Vein endothelial cell (primary cell): ENCODE measurements at places on chromosomes 4 and X. TPM values are rescaled to one million over a fixed set of nuclear protein-coding genes. Genes with fewer than 3 reads are reported as not detected.

MAGEA4 gene
- total RNA-seq, result not detected in 2 replicates

TLR1 gene
- 4.6 and 9.8 TPM in 2 replicates for total RNA-seq

TLR2 gene
- total RNA-seq, result 0.33 and 0.57 TPM in 2 replicates

NHS gene
- under 0.01 and 0.67 TPM in 2 replicates for total RNA-seq

ZFP92 gene
- 0.33 and 0.57 TPM in 2 replicates for total RNA-seq

EGF gene
- under 0.01 and 0.38 TPM in 2 replicates for total RNA-seq

IGSF1 gene
- total RNA-seq, result not detected in 2 replicates

SOD3 gene
- total RNA-seq, result not detected in 2 replicates

ANK2 gene
- 1.3 and 9.4 TPM in 2 replicates for total RNA-seq

SPP1 gene
- total RNA-seq, result 0.10 TPM in 1 of 2 replicates, not detected in the other

MAP3K15 gene
- total RNA-seq, result under 0.01 TPM in 2 replicates

S100G gene
- not detected in 2 replicates for total RNA-seq

ITM2A gene
- 11.8 and 31.5 TPM in 2 replicates for total RNA-seq

ATP2B3 gene
- not detected in 2 replicates for total RNA-seq

HSFX3 gene
- total RNA-seq, result not detected in 2 replicates

AP1S2 gene
- total RNA-seq, result 80.4 and 88.7 TPM in 2 replicates

IL15 gene
- total RNA-seq, result 0.65 and 1.4 TPM in 2 replicates

SLC25A31 gene
- not detected in 2 replicates for total RNA-seq

SHISA3 gene
- total RNA-seq, result 0.65 and 1.8 TPM in 2 replicates

CD99L2 gene
- total RNA-seq, result 48.3 and 60.1 TPM in 2 replicates

AREG gene
- 0.29 TPM in 1 of 2 replicates, not detected in the other for total RNA-seq

HTRA3 gene
- 4.6 and 13.7 TPM in 2 replicates for total RNA-seq

PAGE5 gene
- not detected in 2 replicates for total RNA-seq

DRP2 gene
- 0.33 and 0.48 TPM in 2 replicates for total RNA-seq
